Caco-2 (cell line): ENCODE measurements at places on chromosomes 5 and 9.

GRCh38 chr5:72556351-72557166, 49.3 kb upstream of the ZNF366 start:
- H3K27me3 ChIP-seq: no peaks in the 10 kb centered on the region
- peak; percentile 62 for DNase-seq
- peak overlapping the region; percentile 44 for H3K4me3 ChIP-seq
- no peaks in the 10 kb centered on the region for H3K4me1 ChIP-seq
- H3K36me3 ChIP-seq: no peaks in the 10 kb centered on the region

- H3K27me3 ChIP-seq: no peaks in the 10 kb centered on the region
- H3K4me3 ChIP-seq: no peak overlapping the region
- H3K27ac ChIP-seq: no peak overlapping the region
- no peaks in the 10 kb centered on the region for H3K36me3 ChIP-seq
- no peak for DNase-seq
- no peaks in the 10 kb centered on the region for H3K4me1 ChIP-seq
These were observed 218.7 kb downstream of the TRPM3 start for GRCh38 chr9:70902692-70903131.

GRCh38 chr5:123204251-123204650, 115.2 kb downstream of the PRDM6 start:
- H3K4me3 ChIP-seq: no peak overlapping the region
- DNase-seq: no peak
- H3K36me3 ChIP-seq: no peaks in the 10 kb centered on the region
- no peaks in the 10 kb centered on the region for H3K27me3 ChIP-seq

GRCh38 chr5:3155046-3155445, 403.6 kb upstream of the IRX2 start:
- DNase-seq: no peak
- H3K4me1 ChIP-seq: no peaks in the 10 kb centered on the region
- H3K4me3 ChIP-seq: no peak overlapping the region
- no peak overlapping the region for H3K27ac ChIP-seq
- H3K27me3 ChIP-seq: no peaks in the 10 kb centered on the region

- no peak overlapping the region for H3K4me3 ChIP-seq
- no peaks in the 10 kb centered on the region for H3K27me3 ChIP-seq
- DNase-seq: no peak
- no peaks in the 10 kb centered on the region for H3K4me1 ChIP-seq
These were observed 196.0 kb upstream of the PAPPA start for GRCh38 chr9:115957585-115957984.

- no peaks in the 10 kb centered on the region for H3K27me3 ChIP-seq
- no peaks in the 10 kb centered on the region for H3K4me1 ChIP-seq
- no peaks in the 10 kb centered on the region for H3K36me3 ChIP-seq
- H3K4me3 ChIP-seq: no peak overlapping the region
- DNase-seq: no peak
- no peak overlapping the region for H3K27ac ChIP-seq
These were observed 928 bp upstream of the PCDHGC4 start for GRCh38 chr5:141483902-141484301.

GRCh38 chr9:134627417-134628353, 13.9 kb upstream of the COL5A1 start:
- DNase-seq: peak; percentile 7
- H3K27ac ChIP-seq: no peak overlapping the region
- H3K4me3 ChIP-seq: no peak overlapping the region
- H3K27me3 ChIP-seq: no peaks in the 10 kb centered on the region

DNA sequence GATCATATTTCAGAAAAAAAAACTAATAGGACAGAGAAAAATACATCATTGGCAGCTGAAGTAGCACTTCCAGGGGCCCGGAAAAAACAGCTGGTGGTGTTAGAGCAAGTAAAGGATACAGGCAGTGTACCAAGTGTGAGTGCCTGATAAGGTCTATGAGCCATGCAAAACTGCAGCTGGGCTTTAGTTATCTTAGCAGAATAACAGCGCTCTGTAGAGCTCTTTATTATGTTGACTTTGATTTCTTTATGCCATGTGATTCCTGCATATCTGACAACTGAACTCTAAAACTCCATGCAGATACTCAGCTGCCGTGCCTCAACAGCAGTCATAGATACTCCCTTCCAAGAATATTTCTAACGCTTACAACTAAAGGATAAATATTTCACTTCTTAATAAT, 119.5 kb downstream of the CAAP1 start:
- H3K27ac ChIP-seq: no peak overlapping the region
- no peaks in the 10 kb centered on the region for H3K27me3 ChIP-seq
- H3K4me3 ChIP-seq: no peak overlapping the region
- no peaks in the 10 kb centered on the region for H3K4me1 ChIP-seq
- no peaks in the 10 kb centered on the region for H3K36me3 ChIP-seq
- DNase-seq: no peak

- no peaks in the 10 kb centered on the region for H3K27me3 ChIP-seq
- no peaks in the 10 kb centered on the region for H3K4me1 ChIP-seq
- no peak overlapping the region for H3K27ac ChIP-seq
These were observed 3.7 kb upstream of the IFNB1 start for GRCh38 chr9:21081451-21081850.

GRCh38 chr5:61624553-61625136, 292.6 kb downstream of the ZSWIM6 start:
- H3K27ac ChIP-seq: no peak overlapping the region
- DNase-seq: no peak
- no peaks in the 10 kb centered on the region for H3K36me3 ChIP-seq
- H3K27me3 ChIP-seq: no peaks in the 10 kb centered on the region

GRCh38 chr5:138937392-138938387, 62.6 kb upstream of the LRRTM2 start:
- H3K27me3 ChIP-seq: no peaks in the 10 kb centered on the region
- H3K27ac ChIP-seq: peak overlapping the region; percentile 39
- H3K4me3 ChIP-seq: no peak overlapping the region
- H3K36me3 ChIP-seq: peaks cover 5% of the 10 kb centered on the region
- H3K4me1 ChIP-seq: no peaks in the 10 kb centered on the region
- no peak for DNase-seq

- H3K27ac ChIP-seq: peak overlapping the region; percentile 42
- H3K4me3 ChIP-seq: no peak overlapping the region
- no peaks in the 10 kb centered on the region for H3K27me3 ChIP-seq
- no peaks in the 10 kb centered on the region for H3K36me3 ChIP-seq
- no peak for DNase-seq
These were observed 17.8 kb upstream of the SLC25A51 start for GRCh38 chr9:37921546-37922300.

DNA sequence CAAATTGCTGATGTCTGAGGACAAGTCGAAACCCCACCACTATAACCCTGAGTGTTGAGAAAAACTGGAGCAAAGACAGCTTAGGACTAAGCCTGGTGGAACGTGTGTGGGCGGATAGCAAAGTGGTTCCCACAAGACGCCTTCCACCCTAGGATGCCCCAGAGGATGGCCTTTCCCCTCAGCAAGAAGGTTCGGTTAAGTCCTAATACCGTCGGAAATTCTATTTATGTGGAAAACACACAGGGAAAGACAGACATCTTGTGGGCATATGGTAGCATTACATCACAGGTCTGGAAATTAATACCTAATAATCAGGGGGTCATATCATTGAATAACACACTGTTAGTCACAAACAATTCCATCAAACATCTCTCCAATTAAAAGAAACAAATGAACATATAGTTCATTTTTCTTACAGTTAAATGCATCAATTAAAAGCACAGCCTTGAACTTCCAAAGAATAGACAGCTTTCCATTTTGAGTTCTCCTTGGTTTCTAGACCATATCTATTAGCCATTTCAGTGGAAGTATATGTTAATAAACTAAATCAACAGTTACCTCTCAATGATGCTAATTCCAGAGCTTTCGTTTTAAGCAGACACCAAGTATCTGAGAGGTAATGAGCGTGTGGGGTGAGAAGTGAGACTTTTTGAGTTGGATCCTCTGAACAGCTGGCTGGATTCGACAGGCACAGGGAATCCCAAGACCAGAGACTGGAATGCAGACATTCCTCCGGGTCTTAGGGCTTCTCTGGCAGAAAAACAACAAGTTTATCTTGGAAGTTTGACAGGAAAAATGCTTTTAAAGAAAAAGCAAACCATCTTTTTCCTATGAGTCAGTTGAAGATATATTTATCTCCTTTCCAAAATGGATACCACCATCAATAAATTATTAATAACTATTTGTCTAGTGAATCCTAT, 2.9 kb upstream of the ICE1 start:
- no peaks in the 10 kb centered on the region for H3K36me3 ChIP-seq
- H3K4me1 ChIP-seq: peaks cover 20% of the 10 kb centered on the region
- H3K27ac ChIP-seq: no peak overlapping the region
- peak; percentile 35 for DNase-seq
- H3K27me3 ChIP-seq: no peaks in the 10 kb centered on the region

DNA sequence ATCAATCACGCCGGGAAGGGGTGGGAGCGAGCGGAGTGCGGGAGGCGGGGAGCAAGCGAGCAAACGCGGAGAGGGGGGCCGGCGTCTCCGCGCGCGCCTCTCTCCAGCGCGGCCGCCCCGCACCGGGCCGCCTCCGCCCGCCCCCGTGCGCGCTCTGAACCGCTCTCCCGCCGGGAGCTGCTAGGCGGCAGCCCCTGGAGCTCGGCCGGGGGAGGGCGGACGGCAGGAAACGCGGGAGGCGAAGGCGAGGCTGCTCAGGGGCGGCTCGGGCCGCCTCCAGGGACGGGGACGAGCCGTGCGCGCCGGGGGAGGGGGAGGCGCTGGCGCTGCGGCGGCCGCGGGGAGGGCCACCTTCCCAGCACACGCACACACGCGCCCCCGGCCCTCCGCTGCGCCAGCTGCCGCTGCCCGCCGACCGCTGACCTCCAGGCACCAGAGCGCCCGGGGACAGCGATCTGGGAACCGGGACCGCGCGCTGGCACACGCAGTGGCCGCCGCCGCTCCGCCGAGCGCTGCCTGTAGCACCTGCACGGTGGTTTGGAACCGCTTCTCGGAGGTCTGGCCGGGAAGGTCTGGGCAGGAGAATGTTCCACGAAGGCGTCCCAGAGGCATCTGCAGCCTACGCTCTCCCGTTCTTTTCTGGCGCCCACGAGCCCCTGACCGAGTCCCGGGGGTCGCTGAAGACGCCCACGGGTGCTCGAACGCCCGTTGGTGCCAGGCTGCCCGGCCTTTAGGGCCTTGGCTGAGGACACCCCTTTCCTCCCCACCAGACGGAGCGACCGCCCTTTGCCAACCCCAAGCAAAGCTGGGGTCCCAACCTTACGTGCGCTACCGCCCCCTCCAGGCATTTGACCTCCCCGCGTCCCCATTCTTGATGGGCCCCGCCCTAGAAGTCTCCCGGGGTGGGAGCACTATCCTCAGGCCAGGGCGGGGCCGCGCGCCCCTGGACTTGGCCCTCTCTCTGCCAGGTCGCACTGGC, at the start of gene GABBR2:
Gene GABBR2, minus strand, starts transcription at position 3 of the 979 bp plus-strand sequence. CDS start 198 bp downstream, outside the sequence.
- H3K36me3 ChIP-seq: no peaks in the 10 kb centered on the region
- no peaks in the 10 kb centered on the region for H3K4me1 ChIP-seq
- DNase-seq: no peak
- H3K27ac ChIP-seq: no peak within 1 kb of the TSS
- peak within 1 kb of the TSS; percentile 16 for H3K4me3 ChIP-seq

DNA sequence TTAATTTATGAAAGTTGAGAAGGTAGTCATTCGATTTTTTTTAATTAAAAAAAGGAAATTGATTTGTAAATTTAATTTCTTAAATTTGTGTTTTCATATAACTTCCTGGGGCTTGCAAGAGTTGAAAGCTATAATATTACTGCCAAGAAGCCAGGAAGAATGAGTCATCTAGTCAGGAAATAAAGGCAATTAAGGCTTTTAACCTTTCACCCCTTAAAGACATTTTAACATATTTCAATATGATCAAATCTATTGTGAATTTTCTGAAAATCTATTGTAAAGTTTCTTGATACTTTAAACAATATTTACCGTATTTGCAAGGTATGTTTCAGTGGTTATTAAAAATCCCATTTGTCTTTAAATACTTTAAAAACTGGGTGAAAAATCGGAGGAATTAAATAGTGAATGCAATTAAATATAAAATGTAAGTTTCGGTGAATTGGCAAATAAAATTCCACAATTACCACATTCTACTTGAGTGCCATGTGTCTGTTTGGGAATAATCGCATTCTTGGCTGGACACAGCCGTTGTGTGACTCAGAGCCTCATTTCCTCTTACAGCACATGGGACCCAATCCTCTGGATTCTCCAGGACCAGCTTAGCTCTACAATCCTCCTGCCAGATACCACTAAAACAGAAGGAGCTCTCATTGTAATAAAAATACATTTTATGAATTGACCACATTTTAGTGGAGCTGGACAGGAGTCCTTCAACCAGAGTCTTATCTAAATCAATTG, 310.7 kb downstream of the HCN1 start:
- no peaks in the 10 kb centered on the region for H3K27me3 ChIP-seq
- DNase-seq: no peak
- H3K36me3 ChIP-seq: no peaks in the 10 kb centered on the region

DNA sequence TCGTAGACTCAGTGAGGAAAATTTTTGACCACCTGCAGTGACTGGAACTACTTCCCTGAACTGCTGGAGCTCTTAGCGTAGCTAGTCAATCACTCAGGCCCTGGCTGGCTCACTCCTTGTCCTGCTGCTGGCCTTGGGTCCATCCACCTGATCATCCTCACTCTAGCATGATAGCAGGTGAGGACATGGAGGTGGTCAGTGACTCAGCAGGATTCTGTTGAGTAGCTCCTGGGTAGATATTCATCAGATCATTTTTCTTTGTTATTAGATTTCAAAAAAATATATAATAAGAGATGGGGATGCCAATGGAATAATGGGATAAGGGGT, 25.0 kb upstream of the SEMA4D start:
- no peak for DNase-seq
- no peaks in the 10 kb centered on the region for H3K27me3 ChIP-seq
- H3K27ac ChIP-seq: no peak overlapping the region
- H3K4me1 ChIP-seq: peaks cover 24% of the 10 kb centered on the region

GRCh38 chr5:73969195-73970036, 343.4 kb downstream of the ARHGEF28 start:
- no peak for DNase-seq
- H3K4me1 ChIP-seq: no peaks in the 10 kb centered on the region
- H3K27ac ChIP-seq: no peak overlapping the region
- H3K36me3 ChIP-seq: no peaks in the 10 kb centered on the region
- H3K4me3 ChIP-seq: no peak overlapping the region

GRCh38 chr5:57407391-57407790, 75.2 kb downstream of the ACTBL2 start:
- H3K27ac ChIP-seq: no peak overlapping the region
- H3K4me1 ChIP-seq: no peaks in the 10 kb centered on the region
- no peaks in the 10 kb centered on the region for H3K36me3 ChIP-seq
- H3K27me3 ChIP-seq: no peaks in the 10 kb centered on the region
- no peak overlapping the region for H3K4me3 ChIP-seq
- no peak for DNase-seq

DNA sequence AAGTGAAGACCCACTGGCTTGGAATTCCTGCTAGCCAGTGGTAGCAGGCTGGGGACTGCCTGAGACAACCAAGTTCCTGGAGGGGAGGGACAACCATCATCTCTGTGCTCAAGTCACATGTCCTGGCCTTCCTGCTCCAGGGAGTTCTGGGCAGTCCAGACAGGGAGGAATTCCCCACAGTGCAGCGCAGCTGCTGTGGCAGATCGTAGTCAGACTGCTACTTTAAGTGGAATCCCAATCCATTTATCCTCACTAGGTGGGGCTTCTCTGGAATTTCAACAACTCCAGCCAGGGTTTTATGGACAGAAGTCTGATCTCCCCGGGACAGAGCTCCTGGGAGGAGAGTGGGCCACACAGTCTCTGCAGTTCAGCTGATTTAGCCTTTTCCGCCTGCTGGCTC, 20.9 kb upstream of the OR5C1 start:
- H3K4me1 ChIP-seq: no peaks in the 10 kb centered on the region
- no peaks in the 10 kb centered on the region for H3K36me3 ChIP-seq
- H3K27me3 ChIP-seq: no peaks in the 10 kb centered on the region

- H3K36me3 ChIP-seq: no peaks in the 10 kb centered on the region
- no peak for DNase-seq
- H3K27ac ChIP-seq: no peak overlapping the region
These were observed 59.8 kb upstream of the NFIB start for GRCh38 chr9:14373706-14374105.

- no peak overlapping the region for H3K27ac ChIP-seq
- H3K4me1 ChIP-seq: no peaks in the 10 kb centered on the region
- no peak for DNase-seq
- no peak overlapping the region for H3K4me3 ChIP-seq
These were observed 5.9 kb downstream of the CYFIP2 start for GRCh38 chr5:157271740-157272271.
